Calu3 (cell line): ENCODE measurements at places on chromosomes 16 and 17.

DNA sequence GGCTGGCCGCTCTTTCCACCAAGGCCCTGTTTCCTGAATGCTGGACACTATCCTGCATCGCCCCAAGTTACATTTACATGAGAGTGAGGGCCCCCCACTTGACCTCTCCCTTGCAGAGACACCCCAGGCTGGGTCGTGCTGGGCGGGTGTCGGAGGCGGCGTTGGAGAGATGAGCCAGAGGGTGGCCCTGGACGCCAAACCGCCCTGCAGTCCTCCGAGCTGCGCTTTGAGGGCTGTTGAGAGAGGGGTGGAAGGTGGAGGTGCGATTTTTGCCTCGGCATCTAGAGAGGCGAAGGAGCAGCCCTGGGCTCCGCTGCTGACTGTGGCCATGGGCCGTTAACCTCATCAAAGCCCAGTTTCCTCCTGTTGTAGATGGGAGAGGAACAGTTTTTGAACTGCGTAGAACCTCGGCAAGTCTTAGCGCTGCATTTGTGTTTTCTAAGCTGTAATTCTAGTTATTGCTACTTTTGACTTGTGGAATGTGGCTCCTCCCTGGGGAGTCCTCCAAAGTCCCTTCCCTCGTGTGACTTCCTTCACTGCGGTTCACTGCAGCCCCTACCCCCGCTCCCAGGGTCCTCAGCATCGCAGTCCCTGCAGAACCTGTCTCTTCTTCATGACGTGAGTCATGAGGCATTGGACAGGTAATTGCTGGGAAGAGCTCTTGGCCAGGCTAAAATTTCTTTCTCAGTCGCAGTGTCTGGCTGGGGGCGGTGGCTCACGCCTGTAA lies 986 bp upstream of the ELOB start:
- DNase-seq = peak; percentile 39

DNA sequence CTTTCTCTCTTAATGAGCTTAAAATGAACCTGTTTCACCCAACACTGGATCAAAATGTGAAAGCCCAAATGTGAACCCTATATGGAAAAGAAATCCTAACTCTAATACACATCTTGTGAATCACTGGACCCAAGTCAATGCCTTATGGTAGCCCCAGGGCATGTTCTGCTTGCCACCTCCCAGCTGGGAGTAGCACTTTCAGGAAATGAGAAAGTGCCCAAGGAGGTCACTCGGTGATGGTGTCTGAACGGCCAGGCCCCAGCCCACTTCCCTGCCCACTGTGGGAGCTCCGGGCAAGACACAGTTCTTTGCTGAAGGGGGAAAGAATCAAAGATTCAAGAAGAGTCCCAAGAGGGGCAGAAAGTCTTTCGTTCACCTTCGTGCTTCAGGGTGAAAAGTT lies 46.1 kb downstream of the GTF3C1 start:
- DNase-seq = no peak

DNA sequence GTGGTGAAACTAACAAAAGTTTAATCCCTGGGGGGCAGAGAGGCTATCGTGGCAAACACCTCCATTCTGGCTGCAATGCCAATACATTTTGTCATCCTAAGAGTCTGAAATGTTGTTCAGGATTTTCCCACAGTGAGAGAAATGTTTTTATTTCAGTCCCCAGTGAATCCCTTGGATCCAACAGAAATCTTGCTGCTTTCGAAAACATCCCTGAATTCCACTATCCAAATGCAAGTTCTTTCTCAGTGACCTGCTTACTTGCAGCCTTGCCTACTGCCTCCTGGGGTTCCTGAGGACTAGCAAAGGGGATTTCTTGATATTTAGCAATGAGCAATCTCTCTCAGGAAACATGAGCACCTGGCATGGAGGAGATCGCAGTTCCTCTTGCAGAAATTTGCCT lies 202.1 kb upstream of the IRX3 start:
- no peak for DNase-seq

DNA sequence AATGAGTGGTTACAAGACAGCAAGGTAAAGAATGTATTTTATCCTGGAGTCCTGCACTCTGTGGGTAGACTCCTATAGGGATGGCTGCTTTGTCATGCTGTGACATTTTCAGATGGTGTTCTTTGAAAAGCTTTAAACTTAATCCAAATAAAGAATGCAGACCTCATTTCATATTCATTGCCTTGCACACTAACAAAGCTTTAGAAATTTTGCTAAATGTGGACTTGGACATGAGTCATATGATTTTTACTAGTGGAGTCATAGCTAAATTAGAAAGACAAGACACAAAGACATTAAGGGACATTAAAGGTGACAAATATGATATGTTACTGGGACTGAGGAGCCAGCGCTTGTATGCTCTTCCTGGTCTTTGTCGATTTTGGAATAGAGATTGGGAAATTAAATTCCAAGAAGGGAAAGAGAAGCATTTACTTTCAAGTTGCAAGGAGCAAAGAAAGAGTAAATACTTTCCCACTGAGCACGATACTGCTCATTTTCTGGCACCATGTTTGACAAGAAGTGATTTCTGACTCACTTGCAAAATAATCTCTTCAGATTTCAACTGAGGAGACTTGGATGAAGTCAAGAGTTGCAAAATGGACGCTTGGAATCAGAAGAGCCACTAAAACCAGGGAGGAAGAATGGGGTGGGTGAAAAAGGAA lies 152.9 kb upstream of the MYOCD start:
- no peak for DNase-seq

- no peak for DNase-seq
Measured at GRCh38 chr16:75288181-75288580, 36.8 kb upstream of the BCAR1 start.

- no peak for DNase-seq
Measured at GRCh38 chr16:15960124-15960971, 10.9 kb downstream of the ABCC1 start.

DNA sequence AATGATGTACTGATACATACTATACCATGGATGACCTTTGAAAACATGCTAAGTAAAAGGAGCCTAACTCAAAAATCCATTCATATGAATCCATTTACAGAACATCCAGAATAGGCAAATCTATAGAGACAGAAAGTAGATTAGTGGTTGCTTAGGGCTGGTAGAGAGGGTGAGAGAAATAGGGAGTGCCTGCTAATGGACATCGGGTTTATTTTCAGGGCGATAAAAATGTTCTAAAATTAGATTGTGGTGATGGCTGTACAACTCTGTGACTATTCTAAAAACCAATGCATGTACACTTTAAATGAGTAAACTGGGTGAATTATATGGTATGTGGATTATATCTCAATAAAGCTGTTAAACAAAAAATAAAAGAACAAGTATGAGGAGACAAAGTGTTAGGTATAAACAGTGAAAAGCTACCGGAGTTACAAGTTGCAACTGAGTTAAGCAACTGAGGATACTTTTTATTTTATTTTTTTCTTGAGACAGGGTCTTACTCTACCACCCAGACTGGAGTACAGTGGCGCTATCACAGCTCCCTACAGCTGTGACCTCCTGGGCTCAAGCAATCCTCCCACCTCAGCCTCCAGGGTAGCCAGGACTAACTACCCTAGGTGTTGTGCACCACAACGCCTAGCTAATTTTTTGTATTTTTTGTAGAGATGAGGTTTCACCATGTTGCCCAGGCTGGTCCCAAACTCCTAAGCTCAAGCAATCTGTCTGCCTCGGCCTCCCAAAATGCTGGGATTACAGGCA lies 75.5 kb upstream of the CORO6 start:
- DNase-seq = no peak

GRCh38 chr16:76052725-76053124 lies 224.5 kb upstream of the CNTNAP4 start:
- DNase-seq = no peak

DNA sequence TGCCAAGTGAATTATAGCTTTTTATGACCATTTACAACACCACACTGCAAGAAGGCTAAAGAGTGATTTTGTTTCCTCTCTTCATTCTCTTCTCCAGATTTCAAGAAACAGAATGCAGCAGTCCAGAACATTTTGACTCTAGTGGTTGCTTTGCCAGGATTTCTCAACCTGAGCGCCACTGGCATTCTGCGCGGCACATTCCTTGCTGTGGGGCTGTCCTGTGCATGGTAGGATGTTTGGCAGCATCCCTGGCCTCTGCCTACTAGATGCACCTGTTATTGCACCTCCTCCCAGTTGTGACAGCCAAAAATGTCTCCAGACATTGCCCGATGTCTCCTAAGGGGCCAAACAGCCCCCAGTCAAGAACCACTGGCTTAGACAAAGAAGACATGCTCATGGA lies 25.7 kb upstream of the SLC39A11 start:
- no peak for DNase-seq

- no peak for DNase-seq
Measured at GRCh38 chr16:27520982-27521673, 28.6 kb downstream of the GTF3C1 start.

DNA sequence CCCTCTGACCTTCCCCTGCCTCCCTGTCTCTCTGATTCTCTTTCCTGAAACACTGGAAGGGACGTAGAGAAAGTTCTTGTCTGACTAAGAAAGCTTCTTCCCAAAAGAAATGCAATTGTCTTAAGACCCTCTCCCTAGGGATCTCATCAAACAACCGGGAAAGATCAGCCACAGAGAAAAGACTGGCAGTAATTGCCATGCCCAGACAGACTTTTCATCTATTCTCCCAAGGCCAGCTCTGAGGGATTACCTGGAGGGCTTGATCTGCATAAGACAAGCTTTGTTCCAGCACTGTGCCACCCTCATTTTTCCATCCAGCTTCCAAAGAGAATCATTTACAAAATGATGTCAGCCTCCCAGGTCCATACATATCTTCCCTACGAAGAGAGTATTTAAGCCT lies 38.8 kb upstream of the HS3ST3A1 start:
- no peak for DNase-seq

- DNase-seq = no peak
Measured at GRCh38 chr16:16025214-16025968, 76.0 kb downstream of the ABCC1 start.
